ENCODE measurements at places on chromosomes 2 and 18.

DNA sequence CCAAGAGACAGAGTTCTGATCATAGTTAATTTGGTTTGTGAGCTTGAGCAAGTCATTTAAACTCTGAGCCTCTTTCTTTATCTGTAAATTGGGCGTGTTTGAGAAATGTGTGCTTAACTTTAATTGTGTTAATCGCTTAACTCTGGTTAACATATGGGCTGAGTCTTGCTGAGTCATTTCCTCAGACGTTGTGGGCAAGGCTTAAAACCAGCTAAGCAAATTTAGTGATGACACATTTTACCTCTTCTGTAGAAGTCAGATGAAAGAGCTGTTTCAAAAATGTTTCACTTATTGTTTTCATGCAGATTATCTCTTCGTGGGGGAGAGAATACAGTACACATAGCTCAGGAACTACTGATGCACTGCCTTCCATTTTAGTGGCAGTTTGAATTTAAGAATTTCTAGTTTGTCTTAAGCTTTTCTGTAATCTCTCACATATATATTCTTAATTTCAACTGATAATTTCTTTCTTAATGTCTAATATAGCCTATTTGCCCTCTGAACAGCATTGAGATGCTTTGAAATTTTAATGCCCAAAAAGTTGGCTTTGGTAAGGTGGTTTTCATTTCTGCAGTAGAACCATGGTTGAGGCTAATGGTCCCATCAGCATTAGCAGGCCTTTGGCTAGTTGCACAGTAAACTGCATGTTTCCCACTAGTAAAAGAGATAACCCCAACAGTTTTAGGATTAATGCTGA is 34.9 kb downstream of the RAB10 start:
- peak; percentile 88 for DNase-seq

DNA sequence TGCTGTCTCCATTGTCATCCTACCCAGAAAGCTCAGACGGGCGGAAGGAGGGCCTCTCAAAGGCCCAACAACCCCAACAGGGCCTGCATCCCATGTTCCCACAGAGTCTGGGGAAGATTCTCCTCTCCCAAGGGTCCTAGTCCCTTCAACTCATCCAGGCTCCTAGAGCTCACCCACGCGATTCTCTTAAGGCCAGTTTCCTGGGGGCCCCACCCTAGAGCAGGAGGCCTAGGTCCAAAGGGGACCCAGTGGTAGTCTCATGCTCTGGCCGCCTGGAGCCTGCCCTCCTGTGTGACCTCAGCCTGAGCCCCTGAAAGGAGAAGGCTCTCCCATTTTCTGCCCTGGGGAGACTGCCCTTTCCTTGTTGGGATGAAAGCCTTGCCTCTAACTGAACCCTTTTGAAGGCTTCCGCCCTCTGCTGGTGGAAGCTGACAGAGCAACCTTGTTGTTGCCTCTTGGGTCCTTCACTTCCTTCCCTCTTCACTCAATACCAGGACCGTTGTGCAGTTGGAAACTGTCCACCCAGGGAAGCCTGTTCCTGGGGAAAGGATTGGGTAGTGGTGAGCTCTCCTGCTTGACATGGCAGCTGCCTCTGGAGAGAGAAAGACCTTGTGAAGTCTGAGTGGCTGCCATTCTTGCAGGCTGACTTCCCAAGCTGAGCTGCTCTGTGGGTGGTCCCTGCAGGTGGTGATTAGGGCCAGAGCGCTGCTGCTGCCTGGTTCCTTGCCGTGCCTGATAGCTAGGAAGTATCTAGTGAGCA is 86.0 kb upstream of the ALPP start:
- DNase-seq: peak; percentile 72

GRCh38 chr2:28271231-28271918 is 121.3 kb upstream of the FOSL2 start:
- no peak for DNase-seq

GRCh38 chr18:47912343-47912742 is 18.1 kb downstream of the SMAD2 start:
- no peak for DNase-seq

- peak; percentile 72 for DNase-seq
These were observed 42.1 kb upstream of the TAF1B start for GRCh38 chr2:9800975-9801726.

DNA sequence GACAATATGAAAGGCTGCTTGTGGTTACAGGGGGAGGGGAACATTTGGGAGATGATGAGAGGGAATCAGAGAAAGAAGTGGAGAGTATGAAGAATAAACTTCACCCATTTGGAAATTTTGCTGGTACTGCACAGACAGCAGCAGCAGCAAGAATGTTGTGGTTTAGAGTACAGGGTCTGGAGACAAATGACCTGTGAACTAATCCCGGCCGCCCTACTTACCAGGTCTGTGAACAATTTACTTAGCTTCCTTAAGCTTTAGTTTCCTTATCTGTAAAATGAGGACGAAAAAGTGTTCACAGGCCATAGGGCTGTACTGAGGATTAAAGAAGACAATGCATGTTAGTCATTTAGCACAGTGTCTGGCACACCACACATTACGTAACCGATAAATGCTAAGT is 685.4 kb upstream of the CELF4 start:
- DNase-seq: no peak

DNA sequence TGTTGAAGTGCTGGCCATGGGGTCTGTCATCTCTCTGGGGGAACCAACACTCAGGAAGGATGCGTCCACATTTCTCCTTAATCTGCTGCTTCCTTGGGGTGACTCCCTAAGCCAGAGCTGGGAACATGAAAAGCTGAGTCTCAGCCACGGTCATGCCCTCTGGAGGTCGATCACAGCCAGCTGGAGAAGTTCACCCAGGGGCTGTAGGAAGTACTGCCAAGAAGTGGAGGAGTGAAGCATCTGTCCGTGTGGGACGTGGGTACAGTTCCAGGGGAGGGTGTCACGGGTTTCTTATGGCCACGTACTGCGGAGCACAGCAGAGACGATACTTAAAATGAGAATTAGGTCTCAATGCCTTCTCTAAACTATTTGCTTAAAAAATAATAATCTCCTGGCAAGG is 42.4 kb upstream of the IGFBP2 start:
- DNase-seq: peak; percentile 47

GRCh38 chr18:78737006-78737915 is 242.4 kb upstream of the SALL3 start:
- DNase-seq: no peak

GRCh38 chr2:2851806-2852777 is 521.0 kb upstream of the MYT1L start:
- DNase-seq: no peak

- DNase-seq: no peak
These were observed 9.5 kb downstream of the DIPK1C start for GRCh38 chr18:74447404-74448152.

DNA sequence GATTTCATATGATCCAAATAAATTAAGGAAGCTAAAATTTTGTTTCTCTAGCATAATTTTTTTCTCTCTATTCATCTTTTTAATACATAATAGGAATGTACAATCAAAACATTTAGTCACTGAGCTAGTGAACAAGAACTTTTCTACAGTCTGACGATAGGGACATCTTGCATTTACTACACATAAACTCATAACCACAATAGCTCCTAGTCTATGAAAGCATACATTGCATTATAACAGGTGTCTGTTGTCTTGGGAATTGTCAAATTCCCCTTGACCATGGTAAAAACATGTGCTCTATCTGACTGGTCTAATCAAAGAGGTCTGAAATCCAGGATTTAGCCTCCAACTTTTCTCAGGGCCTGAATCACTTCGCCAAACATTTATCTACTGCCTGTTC is 144.8 kb downstream of the FAM124B start:
- peak; percentile 25 for DNase-seq

GRCh38 chr2:70890469-70891065 is 45.1 kb upstream of the ATP6V1B1 start:
- DNase-seq: peak; percentile 42

GRCh38 chr2:187228986-187229385 is 219.1 kb downstream of the CALCRL start:
- no peak for DNase-seq

GRCh38 chr2:76752506-76752905 is 769.7 kb downstream of the LRRTM4 start:
- DNase-seq: no peak

DNA sequence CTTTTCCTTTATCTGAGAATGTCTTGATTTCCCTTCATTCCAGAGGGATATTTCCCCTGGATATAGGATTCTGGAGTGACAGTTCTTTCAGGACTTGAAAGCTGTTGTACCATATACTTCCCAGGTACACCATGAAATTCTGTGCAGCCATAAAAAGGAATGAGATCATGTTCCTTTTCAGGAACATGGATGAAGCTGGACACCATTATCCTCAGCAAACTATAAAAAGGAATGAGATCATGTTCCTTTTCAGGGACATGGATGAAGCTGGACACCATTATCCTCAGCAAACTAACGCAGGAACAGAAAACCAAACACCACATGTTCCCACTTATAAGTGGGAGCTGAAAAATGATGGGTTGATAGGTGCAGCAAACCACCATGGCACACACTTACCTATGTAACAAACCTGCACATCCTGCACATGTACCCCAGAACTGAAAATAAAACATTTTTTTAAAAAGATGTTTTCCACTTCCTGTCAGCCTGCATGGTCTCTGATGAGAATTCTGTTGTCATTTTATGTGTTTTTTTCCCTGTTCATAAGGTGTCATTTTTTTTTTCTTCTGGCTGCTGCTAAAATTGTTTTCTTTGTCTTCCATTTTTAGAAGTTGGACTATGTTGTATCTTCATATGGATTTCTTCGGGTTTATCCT is 133.3 kb downstream of the DNAH6 start:
- no peak for DNase-seq

All from EH (cell line).